ENCODE measurements at places on chromosomes 7 and 10. TPM values are rescaled to one million over a fixed set of nuclear protein-coding genes. Genes with fewer than 3 reads are reported as not detected.
A peak's percentile ranks its signal among the peaks of the same experiment; 100 is the strongest.

Gene SORCS1
- polyA plus RNA-seq = not detected

Gene ST8SIA6
- 16.4 TPM for polyA plus RNA-seq

DNA sequence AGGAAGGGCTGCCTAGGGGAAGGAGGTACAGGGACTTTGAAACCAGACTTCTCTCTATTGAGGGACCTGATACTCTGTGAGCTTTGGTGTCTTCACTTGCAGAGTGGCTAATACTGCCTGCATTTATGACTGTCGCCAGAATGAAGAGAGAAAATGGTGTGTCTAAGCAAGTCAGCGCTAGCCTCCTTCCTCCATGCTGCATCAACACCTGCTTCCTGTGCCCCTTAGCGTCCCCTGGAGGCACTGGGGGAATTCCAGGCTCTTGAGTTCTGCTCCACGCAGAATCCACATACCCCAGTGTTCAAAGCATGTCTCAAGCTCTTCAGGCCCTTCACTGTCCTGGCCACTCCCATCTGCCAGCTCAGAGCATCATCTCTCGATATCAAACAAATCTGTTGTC, 140.5 kb downstream of the PKD1L1 start:
- H3K27ac ChIP-seq = no peak overlapping the region
- H3K27me3 ChIP-seq = no peaks in the 10 kb centered on the region
- no peak overlapping the region for H3K4me3 ChIP-seq
- H3K4me1 ChIP-seq = no peaks in the 10 kb centered on the region
- DNase-seq = no peak

GRCh38 chr10:17578603-17579002, 38.6 kb downstream of the HACD1 start:
- H3K4me1 ChIP-seq = peaks cover 12% of the 10 kb centered on the region
- no peak for DNase-seq
- H3K27me3 ChIP-seq = no peaks in the 10 kb centered on the region
- H3K4me3 ChIP-seq = no peak overlapping the region

- no peak overlapping the region for H3K4me3 ChIP-seq
- H3K27ac ChIP-seq = no peak overlapping the region
- no peaks in the 10 kb centered on the region for H3K4me1 ChIP-seq
Observed at GRCh38 chr10:25811052-25811685, 122.9 kb upstream of the MYO3A start.

DNA sequence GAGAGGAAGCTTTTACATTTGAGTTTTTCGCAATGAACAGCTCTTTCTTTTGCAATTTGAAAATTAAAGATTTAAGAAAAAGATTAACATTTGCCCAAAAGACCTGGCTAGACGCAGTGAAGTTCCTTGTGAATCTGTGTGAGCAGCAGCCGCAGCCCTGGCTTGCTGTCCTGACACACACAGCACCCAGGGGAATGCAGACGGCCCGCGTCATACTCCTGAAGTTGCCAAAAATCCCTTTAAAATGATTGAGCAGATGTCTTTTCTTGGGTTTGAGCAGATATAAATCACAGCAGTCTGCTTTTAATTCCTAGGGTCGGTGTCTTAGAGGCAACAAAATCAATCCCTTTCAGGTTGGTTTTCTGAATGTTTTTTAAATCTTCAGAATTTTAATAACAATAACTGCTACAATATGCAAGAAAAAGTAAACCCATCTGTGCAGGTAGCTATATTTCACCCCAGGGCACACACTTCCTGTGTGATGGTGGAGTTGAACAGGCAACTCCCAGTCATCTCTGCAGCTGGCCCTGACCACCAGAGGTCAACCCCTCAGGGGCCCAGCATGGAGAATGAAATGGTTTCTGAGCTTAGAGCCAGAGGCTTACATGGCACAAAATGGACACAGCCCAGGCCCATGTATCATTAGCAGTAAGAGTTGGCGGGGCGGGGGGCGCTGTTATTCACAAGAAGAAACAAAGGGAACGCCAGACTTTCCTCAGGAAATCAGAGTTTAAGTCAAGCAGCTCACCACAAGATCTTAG, 32.2 kb upstream of the TRIL start:
- peaks cover 5% of the 10 kb centered on the region for H3K27me3 ChIP-seq
- no peak overlapping the region for H3K27ac ChIP-seq
- no peak for DNase-seq
- no peaks in the 10 kb centered on the region for H3K4me1 ChIP-seq
- no peaks in the 10 kb centered on the region for H3K36me3 ChIP-seq

Gene EBLN1
- polyA plus RNA-seq = not detected

DNA sequence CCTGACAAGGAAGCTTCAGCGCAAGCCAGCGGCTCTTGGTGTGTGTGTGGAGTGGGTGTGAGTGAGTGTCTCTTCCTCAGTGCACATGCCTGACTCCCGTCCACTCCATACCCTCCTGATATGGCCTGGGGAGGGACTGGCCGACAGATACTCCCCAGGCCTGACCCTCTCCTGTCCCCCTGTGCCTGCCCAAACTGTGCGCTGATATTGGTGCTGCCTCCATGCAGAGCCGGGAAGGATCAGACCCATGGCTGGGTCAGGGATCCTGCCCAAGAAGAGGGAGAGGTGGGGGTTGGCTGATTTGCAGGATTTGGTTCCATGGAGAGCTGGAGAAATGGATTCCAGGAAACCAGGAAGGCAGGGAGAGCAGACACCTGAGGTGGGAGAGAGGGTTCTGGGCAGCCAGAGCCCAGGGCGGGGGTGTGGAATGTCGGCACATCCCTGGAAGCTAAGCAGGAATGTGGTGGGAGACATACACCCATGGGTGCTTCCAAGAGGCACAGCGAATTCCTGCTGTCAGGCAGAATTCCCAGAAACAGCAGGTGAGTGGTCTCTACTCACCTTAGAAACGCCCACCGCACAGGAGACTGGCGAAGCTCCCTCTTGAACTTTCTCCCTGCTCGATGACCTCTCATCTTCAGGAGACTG, 6.3 kb downstream of the CALML5 start:
- H3K27me3 ChIP-seq = peaks cover 5% of the 10 kb centered on the region
- no peaks in the 10 kb centered on the region for H3K36me3 ChIP-seq
- no peak overlapping the region for H3K4me3 ChIP-seq
- no peak overlapping the region for H3K27ac ChIP-seq
- no peaks in the 10 kb centered on the region for H3K4me1 ChIP-seq

Gene ELMO1
- 31.9 TPM for polyA plus RNA-seq

GRCh38 chr10:98265403-98266378, 2.3 kb downstream of the LOXL4 start:
- H3K27me3 ChIP-seq = peaks cover 20% of the 10 kb centered on the region
- no peak overlapping the region for H3K4me3 ChIP-seq
- H3K36me3 ChIP-seq = no peaks in the 10 kb centered on the region
- peaks cover 9% of the 10 kb centered on the region for H3K4me1 ChIP-seq
- no peak overlapping the region for H3K27ac ChIP-seq

Gene SFTPD
- polyA plus RNA-seq = not detected

DNA sequence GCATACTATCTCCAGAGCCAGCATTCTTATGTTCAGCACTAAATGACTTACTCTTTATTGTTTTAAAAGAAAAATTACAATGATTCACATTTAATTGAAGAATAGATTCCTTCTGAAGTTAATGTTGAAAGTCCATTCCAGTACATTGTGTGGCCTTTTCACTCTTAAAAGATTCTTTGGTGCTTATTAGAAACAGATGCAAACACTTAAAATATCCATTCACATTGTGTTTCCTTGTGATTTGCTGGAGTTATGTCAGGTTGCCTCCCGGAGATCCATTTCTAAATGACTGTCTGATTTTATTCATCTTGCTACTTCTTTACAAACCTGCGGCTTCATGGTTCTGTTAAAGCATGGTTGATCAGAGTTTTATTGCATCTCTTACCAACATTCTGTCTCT, 152.8 kb downstream of the FOXP2 start:
- H3K27me3 ChIP-seq = no peaks in the 10 kb centered on the region
- no peak overlapping the region for H3K27ac ChIP-seq
- no peak for DNase-seq
- no peaks in the 10 kb centered on the region for H3K4me1 ChIP-seq
- no peaks in the 10 kb centered on the region for H3K36me3 ChIP-seq

DNA sequence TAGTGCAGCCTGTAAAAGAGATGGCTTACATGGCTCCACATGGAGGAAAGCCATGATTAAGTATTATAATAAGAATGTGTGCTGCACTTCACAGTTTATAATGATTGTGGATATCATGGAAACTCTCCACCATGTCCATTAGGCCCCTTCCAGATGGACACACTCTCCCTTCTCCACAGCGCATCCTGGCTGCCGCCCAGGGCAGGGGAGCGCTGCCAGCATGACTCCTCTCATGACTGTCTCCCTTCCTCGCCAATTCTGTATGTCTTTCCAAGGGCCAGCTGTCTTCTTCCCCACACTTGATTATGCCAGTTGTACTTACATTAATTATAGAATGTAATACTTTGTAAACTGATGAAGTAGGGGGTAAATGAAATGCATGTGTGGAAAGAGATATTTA, 259.3 kb upstream of the TMEM72 start:
- DNase-seq = no peak
- H3K27ac ChIP-seq = no peak overlapping the region
- no peaks in the 10 kb centered on the region for H3K27me3 ChIP-seq
- H3K36me3 ChIP-seq = no peaks in the 10 kb centered on the region
- no peak overlapping the region for H3K4me3 ChIP-seq

DNA sequence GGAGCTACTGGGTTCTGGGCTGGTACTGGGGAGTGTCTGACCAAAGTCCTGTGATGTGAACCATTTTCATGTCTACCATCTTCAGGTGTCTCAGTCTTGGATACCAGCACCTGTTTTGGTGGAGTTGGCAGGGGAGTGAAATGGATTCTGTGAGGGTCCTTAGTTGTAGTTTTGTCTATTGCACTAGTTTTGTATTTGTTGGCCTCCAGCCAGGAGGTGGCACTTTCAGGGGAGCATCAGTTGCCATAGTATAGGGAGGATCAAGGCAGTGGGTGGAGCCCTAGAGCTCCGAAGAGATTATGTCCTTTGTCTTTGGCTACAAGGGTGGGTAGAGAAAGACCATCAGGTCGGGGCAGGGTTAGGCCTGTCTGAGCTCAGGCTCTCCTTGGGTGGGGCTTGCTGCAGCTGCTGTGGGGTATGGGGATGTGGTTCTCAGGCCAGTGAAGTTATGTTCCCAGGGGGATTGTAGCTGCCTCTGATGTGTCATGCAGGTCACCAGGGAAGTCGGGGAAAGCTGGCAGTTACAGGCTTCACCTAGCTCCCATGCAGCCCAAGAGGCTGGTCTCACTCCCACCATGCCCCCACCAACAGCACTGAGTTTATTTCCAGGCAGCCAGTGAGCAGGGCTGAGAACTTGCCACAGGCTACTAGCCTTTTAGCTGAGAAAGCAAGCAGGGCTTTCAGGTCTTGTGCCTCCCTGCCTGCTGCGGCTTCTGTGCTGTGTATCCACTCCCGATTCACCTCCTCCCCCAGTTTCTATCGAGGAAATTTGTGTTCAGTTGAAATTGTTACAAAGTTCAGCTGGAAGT, 153.1 kb downstream of the ZNF365 start:
- peak overlapping the region; percentile 28 for H3K27ac ChIP-seq
- peaks cover 7% of the 10 kb centered on the region for H3K36me3 ChIP-seq
- peak overlapping the region; percentile 26 for H3K4me3 ChIP-seq
- no peak for DNase-seq

- H3K4me3 ChIP-seq = no peak overlapping the region
- H3K27me3 ChIP-seq = peaks cover 12% of the 10 kb centered on the region
- H3K36me3 ChIP-seq = no peaks in the 10 kb centered on the region
- peaks cover 21% of the 10 kb centered on the region for H3K4me1 ChIP-seq
- DNase-seq = peak; percentile 36
- no peak overlapping the region for H3K27ac ChIP-seq
Observed at GRCh38 chr10:114550756-114551635, 107.1 kb downstream of the ABLIM1 start.

Gene MUC3A
- not detected for polyA plus RNA-seq

GRCh38 chr7:98210513-98211220, 572 bp upstream of the BHLHA15 start:
- no peak overlapping the region for H3K4me3 ChIP-seq
- H3K36me3 ChIP-seq = peaks cover 13% of the 10 kb centered on the region
- H3K4me1 ChIP-seq = no peaks in the 10 kb centered on the region
- no peaks in the 10 kb centered on the region for H3K27me3 ChIP-seq
- H3K27ac ChIP-seq = no peak overlapping the region
- DNase-seq = no peak

Gene NUTM2E
- not detected for polyA plus RNA-seq

DNA sequence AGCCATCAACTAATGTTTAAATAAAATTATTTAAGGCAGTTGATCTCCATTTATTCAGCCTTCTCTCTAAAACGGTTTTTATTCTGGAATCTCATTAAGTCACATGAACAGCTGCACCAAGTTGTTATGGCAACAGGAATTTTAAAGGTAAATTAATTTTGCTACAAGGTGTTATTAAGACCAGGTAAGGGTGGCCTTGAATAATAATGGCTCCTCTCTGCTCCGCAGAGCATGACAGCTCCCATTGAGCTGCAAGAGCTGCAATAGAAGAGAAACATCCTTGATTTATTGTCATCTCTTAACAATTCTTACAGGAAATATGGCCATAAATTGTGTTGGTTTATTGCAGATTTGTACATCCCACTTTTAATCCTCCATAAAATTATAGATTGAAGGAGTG, 165.8 kb downstream of the KLF6 start:
- no peaks in the 10 kb centered on the region for H3K36me3 ChIP-seq
- H3K27ac ChIP-seq = no peak overlapping the region
- peaks cover 8% of the 10 kb centered on the region for H3K27me3 ChIP-seq
- H3K4me1 ChIP-seq = no peaks in the 10 kb centered on the region

GRCh38 chr10:115129752-115130151, 36.6 kb downstream of the ATRNL1 start:
- no peak overlapping the region for H3K27ac ChIP-seq
- H3K36me3 ChIP-seq = no peaks in the 10 kb centered on the region
- no peaks in the 10 kb centered on the region for H3K27me3 ChIP-seq
- no peak overlapping the region for H3K4me3 ChIP-seq
- no peaks in the 10 kb centered on the region for H3K4me1 ChIP-seq

DNA sequence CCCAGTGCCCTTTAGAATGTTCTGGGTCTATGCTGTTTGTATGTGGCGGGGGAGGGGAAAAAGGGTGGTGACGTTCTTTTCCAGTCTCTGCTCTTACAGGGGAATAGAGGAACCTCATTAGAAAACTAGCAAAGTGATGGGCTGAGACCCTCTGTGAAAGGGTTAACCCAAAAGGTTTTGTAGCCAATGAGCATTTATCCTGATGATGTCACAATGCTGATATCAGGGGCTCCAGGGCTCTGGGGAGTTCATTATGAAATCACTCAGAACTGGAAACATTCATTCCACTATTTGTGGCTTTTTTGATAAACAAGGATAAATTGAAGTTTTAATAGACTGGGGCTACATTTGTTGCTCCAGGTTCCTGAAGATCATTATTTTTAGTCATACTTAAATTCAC, 71.7 kb downstream of the ARID5B start:
- no peak for DNase-seq
- H3K27me3 ChIP-seq = no peaks in the 10 kb centered on the region
- H3K4me3 ChIP-seq = no peak overlapping the region
- H3K27ac ChIP-seq = no peak overlapping the region
- peaks cover 3% of the 10 kb centered on the region for H3K36me3 ChIP-seq
- H3K4me1 ChIP-seq = peaks cover 11% of the 10 kb centered on the region

All from immature natural killer cell (primary cell).